ENCODE measurements at places on chromosomes 6 and 20.
A peak's percentile ranks its signal among the peaks of the same experiment; 100 is the strongest.

GRCh38 chr6:83417880-83418663, 12.8 kb downstream of the ME1 start:
- no peak for DNase-seq

DNA sequence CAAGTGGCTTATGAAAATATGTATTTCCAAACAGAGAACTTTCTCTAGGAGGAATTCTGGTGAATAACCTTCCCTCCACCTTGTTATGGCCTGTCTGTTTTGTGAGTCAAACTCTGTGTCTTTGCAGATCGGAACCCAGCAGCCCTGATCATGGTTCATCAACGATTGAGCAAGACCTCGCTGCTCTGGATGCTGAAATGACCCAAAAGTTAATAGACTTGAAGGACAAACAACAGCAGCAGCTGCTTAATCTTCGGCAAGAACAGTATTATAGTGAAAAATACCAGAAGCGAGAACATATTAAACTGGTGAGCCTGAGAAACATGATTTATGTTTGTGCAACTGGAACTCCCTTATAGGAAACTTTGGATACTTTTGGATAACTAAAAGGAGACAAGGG, 294.5 kb upstream of the PLCB4 start:
- DNase-seq: no peak

- DNase-seq: no peak
These were observed 45.1 kb downstream of the KIAA0319 start for GRCh38 chr6:24600903-24601302.

- DNase-seq: peak; percentile 67
These were observed 1.2 kb downstream of the EZR start for GRCh38 chr6:158817728-158818580.

- DNase-seq: no peak
These were observed 2.5 kb downstream of the RPL10A start for GRCh38 chr6:35470663-35471120.
